Activated CD4-positive, CD25-positive, alpha-beta regulatory T cell treated with anti-CD3 and anti-CD28 coated beads, Interleukin-2, amount 50 U/mL, for 24 hours (primary cell): ENCODE measurements at places on chromosomes 12 and 14.

GRCh38 chr12:88553941-88554658, 26.2 kb downstream of the KITLG start:
- ATAC-seq = no peak

- no peak for ATAC-seq
Measured at GRCh38 chr12:57240926-57241401, 10.0 kb downstream of the STAC3 start.

DNA sequence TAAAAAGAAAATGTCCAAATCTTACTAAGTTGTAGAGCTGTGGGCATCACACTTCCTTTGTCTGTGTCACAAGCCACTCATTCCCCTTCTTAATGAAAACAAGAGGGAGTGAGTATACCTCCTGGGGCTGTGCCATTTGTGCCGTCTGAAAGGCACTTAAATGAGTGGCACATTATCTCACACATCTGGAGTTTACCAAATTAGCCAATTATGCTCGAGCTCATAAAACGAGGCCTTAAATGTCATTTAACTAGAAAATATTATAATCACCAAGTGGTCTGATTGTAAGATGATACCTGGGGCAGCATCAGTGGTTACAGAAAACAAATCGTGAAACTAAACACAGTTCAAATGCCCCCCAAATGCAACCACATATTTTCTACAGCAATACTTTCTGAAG, 146.1 kb downstream of the PAX9 start:
- ATAC-seq = no peak

GRCh38 chr12:27198036-27198435, 46.0 kb upstream of the STK38L start:
- ATAC-seq = no peak

- peak; percentile 24 for ATAC-seq
Measured at GRCh38 chr14:54267172-54267571, 129.6 kb upstream of the CDKN3 start.

DNA sequence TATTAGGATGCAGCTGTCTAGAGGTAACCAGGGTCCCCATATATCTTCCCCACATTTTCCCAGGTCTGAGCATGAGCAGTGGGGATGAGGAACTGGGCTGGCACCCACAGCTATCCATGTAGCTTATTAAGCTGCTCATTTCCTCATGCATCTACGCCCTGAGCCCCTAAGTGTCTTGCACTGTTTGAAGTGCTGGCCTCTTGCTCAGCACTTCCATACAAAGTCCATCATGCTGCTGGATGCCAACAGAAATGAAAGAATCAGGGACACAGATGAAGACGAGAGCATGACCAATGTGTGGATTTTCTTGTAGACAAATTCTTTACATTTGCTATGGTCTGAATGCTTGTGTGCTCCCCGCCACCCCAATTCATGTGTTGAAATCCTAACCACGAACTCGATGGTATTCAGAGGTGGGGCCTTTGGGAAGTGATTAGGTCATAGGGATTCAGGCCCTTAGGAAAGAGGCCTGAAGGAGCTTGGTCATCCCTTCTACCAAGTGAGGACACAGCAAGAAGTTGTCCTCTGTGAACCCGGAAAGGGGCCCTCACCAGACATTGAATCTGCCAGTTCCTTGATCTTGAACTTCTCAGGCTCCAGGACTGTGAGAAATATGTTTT, 54.5 kb downstream of the C12orf75 start:
- no peak for ATAC-seq

GRCh38 chr14:90368946-90369721, 27.7 kb upstream of the CALM1 start:
- peak; percentile 45 for ATAC-seq

GRCh38 chr14:76326918-76327689, 48.8 kb upstream of the ESRRB start:
- ATAC-seq = no peak

- ATAC-seq = no peak
Measured at GRCh38 chr14:100211893-100212292, 27.1 kb upstream of the YY1 start.
